ENCODE measurements at places on chromosomes 4 and X.

GRCh38 chrX:102808336-102808735 lies 87.8 kb downstream of the GPRASP3 start:
- no peak for DNase-seq
- H3K4me3 ChIP-seq = no peak overlapping the region
- no peak overlapping the region for H3K27ac ChIP-seq
- no peaks in the 10 kb centered on the region for H3K36me3 ChIP-seq
- no peaks in the 10 kb centered on the region for H3K4me1 ChIP-seq
- H3K27me3 ChIP-seq = no peaks in the 10 kb centered on the region

DNA sequence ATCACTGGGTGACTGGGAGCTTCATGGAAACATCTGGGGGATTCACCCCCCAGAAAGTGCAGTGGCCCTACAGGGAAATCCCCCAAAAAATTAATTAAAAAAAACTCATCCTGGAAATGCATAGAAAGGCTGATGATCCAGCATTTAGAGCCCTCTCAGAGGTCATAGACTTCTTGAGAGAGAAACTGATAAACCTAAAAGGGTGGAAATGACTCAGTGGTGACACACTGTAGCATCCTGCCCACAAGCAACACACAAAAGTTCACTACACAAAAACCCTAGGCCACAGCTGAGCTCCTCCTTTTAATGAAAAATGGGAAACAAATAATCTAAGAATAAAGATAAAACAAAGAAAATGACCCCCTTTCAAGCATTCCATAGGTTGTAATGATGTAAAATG lies 911.5 kb downstream of the GLUD2 start:
- no peaks in the 10 kb centered on the region for H3K36me3 ChIP-seq
- H3K4me1 ChIP-seq = no peaks in the 10 kb centered on the region
- H3K27me3 ChIP-seq = no peaks in the 10 kb centered on the region
- no peak overlapping the region for H3K27ac ChIP-seq
- no peak overlapping the region for H3K4me3 ChIP-seq

DNA sequence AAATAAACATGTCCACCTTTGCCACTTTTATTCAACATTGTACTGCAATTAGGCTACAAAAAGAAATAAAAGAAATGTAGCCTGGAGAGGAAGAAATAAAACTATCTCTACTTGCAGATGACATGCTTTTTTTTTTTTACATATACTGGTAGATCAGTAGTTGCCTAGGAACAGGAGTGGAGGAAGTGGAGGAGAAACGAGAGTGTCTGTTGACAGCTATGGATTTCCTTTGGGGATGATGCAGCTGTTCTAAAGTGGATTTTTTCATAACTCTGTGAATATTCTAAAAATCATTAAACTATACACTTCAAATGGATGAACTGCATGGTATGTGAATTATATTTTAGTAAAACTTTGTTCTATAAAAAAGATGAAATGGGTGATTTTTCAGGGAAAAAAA lies 116.4 kb downstream of the ANAPC4 start:
- no peaks in the 10 kb centered on the region for H3K4me1 ChIP-seq
- no peak overlapping the region for H3K27ac ChIP-seq
- no peak overlapping the region for H3K4me3 ChIP-seq
- H3K27me3 ChIP-seq = peaks cover 6% of the 10 kb centered on the region
- DNase-seq = no peak

DNA sequence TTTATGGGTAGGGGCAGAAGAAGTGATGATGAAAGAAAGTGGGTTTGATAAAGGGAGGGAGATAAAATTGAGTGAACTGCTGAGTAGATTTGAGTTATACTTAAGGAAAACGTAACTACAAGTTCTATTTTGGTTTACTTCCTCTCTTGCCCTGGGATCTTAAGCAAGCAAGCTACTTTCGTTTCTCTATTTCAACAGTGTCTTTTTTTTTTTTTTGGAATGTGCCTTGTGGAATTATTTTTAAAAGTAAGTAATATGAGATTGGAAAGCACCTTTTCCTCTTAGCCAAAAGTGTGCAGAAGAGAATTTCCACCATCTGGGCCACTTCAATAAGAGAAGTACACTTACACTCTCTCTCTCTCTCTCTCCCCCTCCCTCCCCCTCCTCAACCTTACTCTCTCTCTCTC lies 16.0 kb upstream of the C4orf36 start:
- H3K27ac ChIP-seq = no peak overlapping the region
- H3K4me1 ChIP-seq = peaks cover 6% of the 10 kb centered on the region
- peaks cover 4% of the 10 kb centered on the region for H3K36me3 ChIP-seq
- DNase-seq = no peak
- peak overlapping the region; percentile 40 for H3K4me3 ChIP-seq
- no peaks in the 10 kb centered on the region for H3K27me3 ChIP-seq

- peaks cover 2% of the 10 kb centered on the region for H3K36me3 ChIP-seq
- H3K4me3 ChIP-seq = no peak overlapping the region
- no peaks in the 10 kb centered on the region for H3K27me3 ChIP-seq
- H3K4me1 ChIP-seq = peaks cover 18% of the 10 kb centered on the region
Measured at GRCh38 chrX:20319054-20319453, 52.3 kb upstream of the RPS6KA3 start.

DNA sequence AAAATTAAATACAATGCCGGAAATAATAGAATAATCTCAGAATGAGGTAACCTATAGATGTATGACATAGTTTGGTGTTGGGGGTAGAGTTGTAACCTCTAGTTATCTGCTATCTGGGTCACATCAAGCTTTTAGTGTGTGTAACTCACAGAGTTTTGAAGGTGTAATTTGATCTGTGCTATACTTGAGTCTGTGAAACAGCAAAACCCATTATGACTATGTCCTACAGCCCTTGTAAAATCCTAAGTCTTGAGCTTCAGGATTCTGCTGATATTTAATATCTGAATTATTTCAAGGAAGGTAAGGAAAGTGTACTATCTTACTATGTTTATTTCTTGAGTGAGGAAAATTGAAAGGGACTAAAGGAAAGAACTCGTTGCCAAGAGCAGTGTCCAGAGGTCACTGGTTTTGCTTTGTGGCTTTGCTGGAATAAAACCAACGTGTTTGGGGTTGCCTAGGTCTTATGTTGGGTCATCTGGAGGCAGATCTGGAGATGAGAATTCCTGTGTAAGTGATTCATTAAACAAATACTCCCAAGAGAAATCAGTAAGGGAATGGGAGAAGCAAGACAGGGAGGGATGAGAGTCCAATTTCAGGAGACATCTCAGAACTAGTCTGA lies 107.8 kb upstream of the CBLL2 start:
- no peak overlapping the region for H3K4me3 ChIP-seq
- H3K27me3 ChIP-seq = no peaks in the 10 kb centered on the region
- no peak for DNase-seq
- H3K4me1 ChIP-seq = no peaks in the 10 kb centered on the region
- no peaks in the 10 kb centered on the region for H3K36me3 ChIP-seq

DNA sequence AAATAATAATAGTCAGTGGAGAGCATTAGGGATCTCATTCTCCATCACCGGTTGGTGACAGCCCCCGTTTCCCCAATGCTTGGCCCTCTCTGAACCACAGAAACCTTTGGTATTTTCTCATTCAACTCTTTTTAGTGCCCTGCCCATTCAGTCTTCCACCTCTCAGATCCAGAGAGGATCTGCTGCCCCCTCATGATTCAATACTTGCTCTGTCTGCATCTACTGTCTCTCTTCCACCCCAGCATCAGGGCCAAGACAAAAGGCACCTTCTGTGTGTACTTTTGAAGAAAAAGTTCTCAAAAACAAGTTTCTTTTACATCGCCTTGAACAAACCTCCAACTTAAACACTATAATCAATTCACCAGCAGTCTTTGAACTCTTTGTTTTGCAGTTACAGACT lies 19.3 kb downstream of the CLTRN start:
- no peak for DNase-seq
- no peaks in the 10 kb centered on the region for H3K4me1 ChIP-seq
- no peak overlapping the region for H3K27ac ChIP-seq
- no peaks in the 10 kb centered on the region for H3K36me3 ChIP-seq

- no peak overlapping the region for H3K4me3 ChIP-seq
- no peaks in the 10 kb centered on the region for H3K27me3 ChIP-seq
- no peak for DNase-seq
- H3K27ac ChIP-seq = no peak overlapping the region
- no peaks in the 10 kb centered on the region for H3K36me3 ChIP-seq
Measured at GRCh38 chr4:181479141-181479540, 764.1 kb upstream of the TENM3 start.
